ENCODE measurements at places on chromosomes 13 and 19.

DNA sequence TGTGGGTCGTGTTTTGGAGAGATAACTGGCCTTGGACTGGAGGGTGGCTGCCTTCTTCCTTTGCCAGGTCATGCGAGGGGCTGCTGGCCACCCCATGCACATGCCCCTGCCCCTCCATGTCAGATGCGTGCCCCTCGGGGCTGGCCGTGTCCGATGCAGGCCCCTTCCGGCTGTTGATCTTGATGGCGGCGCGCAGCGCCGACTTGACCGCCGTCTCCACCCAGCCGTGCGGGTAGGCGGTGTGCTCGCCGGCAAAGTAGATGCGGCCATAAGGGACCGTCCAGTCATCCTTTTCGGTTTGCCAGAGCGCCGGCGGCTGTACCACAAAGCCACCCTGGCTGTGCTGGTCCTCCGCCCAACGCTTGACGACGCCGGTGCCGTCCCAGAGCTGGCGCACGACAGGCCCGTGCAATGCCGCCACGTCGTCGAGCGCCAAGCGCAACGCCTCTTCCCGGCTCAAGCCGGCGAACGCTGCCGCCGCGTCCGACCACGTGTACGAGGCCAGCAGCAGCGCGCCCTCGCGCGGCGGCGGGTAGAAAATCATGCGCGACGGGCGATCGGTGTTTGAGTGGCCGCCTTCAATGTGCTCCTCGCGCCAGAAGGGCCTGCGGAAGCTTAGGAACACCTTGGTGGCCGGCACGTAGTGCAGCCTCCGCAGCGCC is 6.9 kb downstream of the IL4I1 start:
- DNase-seq: peak; percentile 84

DNA sequence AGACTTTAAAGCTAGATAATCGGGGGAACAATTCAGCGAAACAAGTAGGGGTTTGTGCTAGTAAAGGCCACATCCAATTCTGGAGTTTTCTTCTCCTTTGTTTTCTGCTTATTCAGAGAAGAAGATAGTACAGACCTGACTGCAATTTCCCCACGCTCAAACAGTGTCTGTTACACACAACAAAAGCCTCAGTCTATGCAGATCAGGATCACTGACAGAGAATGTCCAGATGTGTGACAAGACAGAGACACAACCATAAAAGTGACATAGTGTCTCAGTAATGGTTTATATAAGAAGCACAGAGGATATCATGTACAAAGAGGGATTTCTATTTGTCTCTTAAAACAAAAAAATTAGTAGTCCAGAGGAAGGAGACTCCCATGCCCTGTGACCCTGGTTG is 70.7 kb upstream of the GTF3A start:
- no peak for DNase-seq

DNA sequence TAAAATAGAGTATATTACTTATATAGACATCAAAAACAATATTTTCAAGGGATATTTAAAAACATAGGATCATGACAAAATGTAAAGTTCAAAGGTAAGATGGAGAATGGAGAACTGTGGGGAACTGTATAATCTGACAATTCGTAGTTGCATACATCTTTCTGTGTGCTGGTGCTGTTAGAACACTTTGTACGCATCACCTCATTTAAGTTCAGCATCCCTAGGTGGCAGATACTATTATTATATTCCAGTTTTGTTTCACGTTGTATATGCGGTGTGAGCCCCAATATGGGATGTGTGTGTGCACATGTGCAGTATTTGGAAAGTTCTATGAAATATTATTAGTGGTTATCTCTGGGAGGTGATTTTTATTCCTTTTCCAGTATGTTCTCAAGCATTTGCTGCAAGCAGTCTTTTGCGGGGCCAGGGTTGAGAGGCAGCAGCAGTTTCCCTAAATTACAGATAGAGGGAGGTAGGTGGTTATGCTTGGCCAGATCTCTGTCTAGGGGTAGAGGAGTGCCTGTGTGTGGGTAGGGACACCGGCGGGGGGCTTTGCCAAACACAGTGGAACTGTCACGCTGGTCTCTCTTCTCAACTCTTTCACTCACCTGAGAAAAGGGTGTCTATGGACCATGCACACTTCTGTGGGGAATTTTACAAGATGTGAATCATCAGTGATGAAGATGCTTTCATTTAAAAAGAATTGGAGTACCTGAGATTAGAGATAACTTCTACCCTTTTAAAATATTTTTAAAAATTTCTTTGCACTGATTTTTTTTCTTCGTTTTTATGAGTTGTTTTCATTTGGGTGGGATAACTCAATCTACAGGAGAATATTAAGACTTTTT is 55.6 kb upstream of the ALOX5AP start:
- DNase-seq: no peak

GRCh38 chr19:32877977-32878745 is 8.6 kb upstream of the SLC7A9 start:
- no peak for DNase-seq

- no peak for DNase-seq
These were observed 1.6 kb downstream of the CCL25 start for GRCh38 chr19:8054169-8054568.

GRCh38 chr19:21321996-21322395 is 7.2 kb downstream of the ZNF708 start:
- DNase-seq: no peak

DNA sequence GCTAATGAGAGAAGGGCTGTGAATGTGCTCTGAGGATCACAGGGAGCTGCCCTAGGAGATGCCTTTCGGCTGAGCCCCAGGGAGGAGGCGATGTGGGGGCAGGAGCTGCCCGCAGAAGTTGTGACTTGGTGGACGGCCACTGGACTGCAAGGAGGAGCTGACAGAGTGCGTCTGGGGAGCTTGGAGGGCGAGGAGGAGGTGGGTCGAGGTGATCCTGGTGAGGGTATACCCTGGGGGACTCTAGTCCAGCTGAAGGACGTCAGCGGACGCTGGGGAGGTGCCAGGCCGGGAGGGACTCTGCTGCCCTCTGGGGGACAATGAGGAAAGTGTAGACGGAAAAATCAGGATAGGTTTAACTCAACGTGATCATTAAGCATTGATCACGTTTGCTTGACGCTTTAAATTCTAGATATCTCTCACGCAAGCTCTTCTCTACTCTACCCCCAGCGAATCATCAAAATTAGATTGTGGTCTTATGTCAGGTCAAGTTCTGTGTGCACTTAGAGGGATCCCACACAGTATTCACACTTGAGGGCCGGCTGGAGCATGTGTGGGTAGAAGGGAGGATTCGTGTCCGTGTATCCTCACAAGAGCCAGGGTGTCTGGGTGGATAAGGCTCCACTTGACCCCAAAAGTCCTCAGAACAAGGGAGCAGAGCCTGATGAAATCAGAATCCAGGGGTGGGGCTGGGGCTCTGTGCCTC is 3.3 kb upstream of the CEACAM7 start:
- DNase-seq: peak; percentile 55

GRCh38 chr13:67128136-67128535 is 102.0 kb downstream of the PCDH9 start:
- DNase-seq: no peak

DNA sequence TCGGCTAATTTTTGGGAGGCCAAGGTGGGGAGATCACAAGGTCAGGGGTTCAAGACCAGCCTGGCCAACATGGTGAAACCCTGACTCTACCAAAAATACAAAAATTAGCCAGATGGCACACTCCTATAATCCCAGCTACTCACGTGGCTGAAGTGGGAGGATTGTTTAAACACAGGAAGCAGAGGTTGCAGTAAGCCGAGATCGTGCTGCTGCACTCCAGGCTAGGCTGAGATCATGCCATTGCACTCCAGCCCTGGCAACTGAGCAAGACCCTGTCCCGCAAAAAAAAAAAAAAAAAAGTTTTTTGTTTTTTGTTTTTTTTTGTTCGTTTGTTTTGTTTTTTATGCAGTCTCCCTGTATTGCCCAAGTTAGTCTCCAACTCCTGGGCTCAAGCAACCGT is 21.2 kb downstream of the MAST1 start:
- DNase-seq: no peak

DNA sequence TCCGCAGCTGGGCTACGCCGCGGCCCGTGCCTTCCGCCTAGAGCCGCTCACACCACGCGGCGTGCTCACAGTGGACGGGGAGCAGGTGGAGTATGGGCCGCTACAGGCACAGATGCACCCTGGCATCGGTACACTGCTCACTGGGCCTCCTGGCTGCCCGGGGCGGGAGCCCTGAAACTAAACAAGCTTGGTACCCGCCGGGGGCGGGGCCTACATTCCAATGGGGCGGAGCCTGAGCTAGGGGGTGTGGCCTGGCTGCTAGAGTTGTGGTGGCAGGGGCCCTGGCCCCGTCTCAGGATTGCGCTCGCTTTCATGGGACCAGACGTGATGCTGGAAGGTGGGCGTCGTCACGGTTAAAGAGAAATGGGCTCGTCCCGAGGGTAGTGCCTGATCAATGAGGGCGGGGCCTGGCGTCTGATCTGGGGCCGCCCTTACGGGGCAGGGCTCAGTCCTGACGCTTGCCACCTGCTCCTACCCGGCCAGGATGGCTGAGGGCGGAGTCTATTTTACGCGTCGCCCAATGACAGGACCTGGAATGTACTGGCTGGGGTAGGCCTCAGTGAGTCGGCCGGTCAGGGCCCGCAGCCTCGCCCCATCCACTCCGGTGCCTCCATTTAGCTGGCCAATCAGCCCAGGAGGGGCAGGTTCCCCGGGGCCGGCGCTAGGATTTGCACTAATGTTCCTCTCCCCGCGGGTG is 7.4 kb downstream of the DBP start:
- peak; percentile 93 for DNase-seq

GRCh38 chr19:4059891-4060620 is 6.6 kb downstream of the ZBTB7A start:
- no peak for DNase-seq

DNA sequence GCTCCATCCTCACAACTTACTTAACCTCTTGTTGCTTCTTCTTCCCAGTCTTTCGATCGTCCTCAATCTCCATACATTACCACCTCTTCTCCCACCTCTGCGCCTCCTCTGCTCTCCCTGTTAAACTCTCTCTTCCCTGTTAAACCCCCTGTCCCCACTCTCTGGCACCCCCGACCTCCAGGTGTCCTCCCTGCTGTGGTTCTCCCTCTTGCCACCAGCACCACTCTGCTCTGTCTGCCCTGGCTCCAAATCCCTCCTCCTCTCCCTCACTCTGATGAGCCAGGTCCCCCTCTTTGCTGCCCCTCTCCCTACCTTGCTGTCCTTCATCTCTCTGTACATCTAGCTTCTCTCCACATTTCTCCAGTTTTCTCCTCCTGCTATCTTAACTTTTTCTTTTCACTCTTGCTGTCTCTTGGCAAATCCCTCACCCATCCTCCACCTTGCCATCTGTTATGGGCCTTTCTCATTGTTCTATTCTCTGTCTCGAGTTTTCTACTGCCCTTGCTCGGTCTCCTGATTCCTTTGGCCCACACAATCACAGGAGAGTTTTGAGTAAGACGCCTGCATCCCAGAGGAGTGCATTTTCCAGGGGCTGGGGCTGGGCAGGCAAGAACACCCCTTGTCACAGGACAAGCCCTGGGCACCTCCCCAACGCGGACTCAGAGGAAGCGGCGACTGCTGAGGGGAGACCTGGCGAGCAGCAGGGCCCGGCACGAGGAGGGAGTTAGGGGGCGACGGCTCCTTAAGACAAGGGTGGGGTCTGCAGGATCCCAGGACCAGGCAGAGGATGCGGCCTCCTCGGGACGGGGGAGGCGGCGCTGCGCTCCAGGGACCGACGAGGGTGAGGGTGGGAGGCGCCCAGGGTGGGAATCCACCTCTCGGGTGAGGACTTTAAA is 21.4 kb upstream of the ERVV-1 start:
- DNase-seq: peak; percentile 56

DNA sequence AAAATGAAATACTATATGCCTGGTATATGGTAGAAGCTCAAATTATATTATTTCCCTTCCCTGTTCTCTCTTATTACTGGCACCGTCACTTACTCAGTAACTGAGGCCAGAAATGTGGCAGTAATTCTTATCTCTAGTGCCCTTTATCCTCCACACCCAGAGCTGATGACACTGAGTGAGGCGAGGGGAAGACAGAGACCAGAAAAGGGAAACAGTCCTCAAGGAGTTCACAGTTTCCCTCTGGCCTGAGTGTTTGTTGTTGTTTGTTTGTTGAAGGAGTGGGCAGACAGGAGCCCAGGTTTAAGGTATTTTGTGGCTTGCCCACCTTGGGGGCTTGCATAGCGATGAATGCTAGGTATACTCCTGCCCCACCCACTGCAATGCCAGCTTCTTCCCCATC is 101.5 kb upstream of the FNDC3A start:
- DNase-seq: no peak

GRCh38 chr13:99191900-99192399 is 8.7 kb upstream of the UBAC2 start:
- no peak for DNase-seq

GRCh38 chr13:25980255-25980654 is 71.6 kb downstream of the SHISA2 start:
- peak; percentile 60 for DNase-seq

- DNase-seq: peak; percentile 72
These were observed 294.2 kb downstream of the ZNF536 start for GRCh38 chr19:30666301-30666803.

Data from ecto neural progenitor cell (in vitro differentiated cells).